Activated B cell treated with CpG ODN at 0.5 μM for 24 hours (primary cell): ENCODE measurements at places on chromosomes 11 and 22.
A peak's percentile ranks its signal among the peaks of the same experiment; 100 is the strongest.

DNA sequence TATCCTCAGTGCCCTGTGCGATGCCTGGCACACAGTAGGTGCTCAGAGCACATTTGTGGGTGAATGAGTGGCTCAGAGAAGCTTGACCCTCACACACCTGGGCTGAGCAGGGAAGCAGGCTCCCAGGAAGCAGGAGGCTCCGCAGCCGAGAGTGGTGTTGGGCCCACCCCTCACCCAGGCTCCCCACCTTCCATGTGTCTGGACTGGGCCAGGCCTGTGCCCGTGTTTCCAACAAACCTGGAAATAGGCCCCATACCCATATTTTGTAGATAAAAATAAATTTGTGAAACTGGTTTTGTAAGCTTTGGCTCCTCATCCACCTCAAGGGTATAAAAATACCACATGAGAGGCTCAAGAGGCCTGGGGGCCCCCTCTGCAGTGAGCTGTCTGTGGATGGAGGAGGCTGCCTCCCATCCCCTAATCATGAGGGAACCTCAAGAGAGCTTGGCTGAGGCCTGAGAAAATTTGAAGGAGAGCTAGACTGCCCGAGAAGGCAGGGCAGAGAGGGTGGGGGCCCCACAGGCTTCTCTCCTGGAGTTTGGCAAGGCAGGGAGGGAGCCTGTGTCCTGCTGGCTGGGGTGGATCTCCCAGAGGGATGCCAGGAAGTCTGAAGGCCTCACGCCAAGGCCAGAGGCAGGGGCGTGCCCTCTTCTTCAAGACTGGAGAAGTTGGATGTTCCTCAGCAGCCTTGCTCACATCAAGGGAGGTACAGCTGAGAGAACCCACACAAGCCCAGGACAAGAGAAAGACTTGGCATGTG lies 147.0 kb upstream of the NECTIN1 start:
- DNase-seq, result no peak

DNA sequence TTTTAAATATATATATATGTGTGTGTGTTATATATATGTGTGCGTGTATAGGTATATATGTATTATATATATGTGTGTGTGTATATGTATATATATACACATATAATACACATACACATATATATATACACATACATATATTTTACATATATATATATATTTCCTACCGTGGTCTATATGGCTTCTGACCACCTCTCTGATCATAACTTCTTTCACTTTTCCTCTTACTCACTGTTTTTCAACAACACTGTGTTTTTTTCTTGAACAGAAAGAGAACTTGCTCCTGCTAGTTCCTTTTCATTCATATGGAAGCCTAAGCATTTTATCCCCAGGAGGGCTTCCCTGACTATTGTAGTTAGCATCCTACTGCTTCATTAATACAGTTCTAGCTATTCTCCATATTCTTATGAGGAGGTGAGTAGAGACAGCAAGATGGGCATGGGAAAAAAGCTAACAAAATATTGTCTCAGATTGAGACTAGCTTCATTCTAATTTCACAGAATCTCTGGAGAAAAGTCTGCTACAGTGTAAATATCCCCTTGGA lies 38.5 kb upstream of the CTSC start:
- no peak for DNase-seq

- DNase-seq, result no peak
Observed at GRCh38 chr22:44454113-44454769, 43.8 kb downstream of the RTL6 start.

GRCh38 chr11:95219599-95219998 lies 11.4 kb downstream of the SESN3 start:
- no peak for DNase-seq

GRCh38 chr11:117145393-117145761 lies 1.3 kb downstream of the PAFAH1B2 start:
- DNase-seq, result no peak

DNA sequence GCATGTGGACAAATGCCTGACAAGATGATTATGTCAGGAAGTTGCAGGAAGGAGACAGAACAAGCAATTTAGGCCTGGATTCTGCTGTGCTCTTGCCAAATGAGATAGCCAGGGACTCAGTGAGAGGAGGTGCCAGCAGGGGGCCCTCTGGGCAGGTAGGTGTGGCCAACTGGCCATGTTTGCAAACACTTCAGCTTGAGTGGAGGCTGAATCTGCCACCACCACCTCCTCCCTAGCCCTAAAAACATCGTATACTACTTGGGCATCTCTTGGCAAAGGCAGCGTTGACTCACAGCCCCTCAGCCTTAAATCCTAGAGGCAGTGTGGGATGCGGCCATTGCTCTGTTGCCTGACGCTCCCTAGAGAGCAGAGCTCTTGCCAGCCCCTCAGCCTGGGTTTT lies 95.1 kb upstream of the PLET1 start:
- DNase-seq, result no peak

DNA sequence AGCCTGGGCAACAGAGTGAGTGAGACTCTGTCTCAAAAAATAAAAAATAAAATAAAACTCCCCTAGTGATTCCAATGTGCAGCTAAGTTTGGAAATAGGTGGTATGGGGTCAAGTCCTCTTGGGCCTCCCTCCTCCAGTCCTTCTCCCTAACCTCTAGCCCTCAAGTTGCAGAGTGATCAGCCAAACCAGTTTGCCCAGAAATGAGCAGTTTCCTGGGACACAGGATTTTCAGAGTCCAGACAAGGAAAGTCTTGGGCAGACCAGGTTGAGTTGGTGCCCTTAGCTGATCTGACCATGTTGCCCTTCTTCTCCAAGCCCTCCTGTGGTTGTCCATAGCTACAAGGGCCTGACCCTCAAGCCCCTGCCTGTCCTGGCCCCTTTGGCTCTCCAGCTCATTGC lies 7.9 kb downstream of the TCN2 start:
- DNase-seq, result no peak

- no peak for DNase-seq
Observed at GRCh38 chr11:20417771-20418170, 30.3 kb downstream of the PRMT3 start.

GRCh38 chr22:41619979-41620588 lies 759 bp downstream of the DESI1 start:
- DNase-seq, result peak; percentile 39
